ENCODE measurements at places on chromosomes 16 and 17.
A peak's percentile ranks its signal among the peaks of the same experiment; 100 is the strongest.

GRCh38 chr16:86020971-86021370, 122.0 kb downstream of the IRF8 start:
- no peak for DNase-seq

- peak; percentile 57 for DNase-seq
Observed at GRCh38 chr16:85615852-85616606, 2.9 kb downstream of the GSE1 start.

GRCh38 chr17:16215273-16215964, at the start of gene NCOR1:
Gene NCOR1, minus strand, starts transcription at chr17:16215534. Its CDS starts 20,965 bp downstream, at chr17:16194569.
- peak; percentile 85 for DNase-seq

DNA sequence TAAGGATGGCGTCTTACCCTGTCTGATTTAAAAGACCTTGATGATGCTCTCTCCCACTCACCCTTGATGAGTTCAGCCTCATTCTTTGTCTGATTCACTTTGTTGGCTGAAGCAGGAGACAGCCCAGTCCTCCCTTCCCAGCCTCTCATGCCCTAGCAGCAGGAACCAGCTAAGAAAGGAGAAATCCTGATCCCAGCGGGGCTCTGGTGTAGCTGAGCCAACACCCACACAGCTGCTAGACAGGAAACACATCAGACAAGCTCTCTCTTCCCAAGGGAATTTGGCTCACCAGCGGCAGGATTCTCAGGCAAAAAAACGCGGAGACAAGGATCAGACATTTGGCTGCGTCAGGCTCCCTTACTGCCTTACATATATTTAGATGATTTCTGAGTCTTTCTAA, 211.5 kb downstream of the CDH11 start:
- no peak for DNase-seq
